Jurkat, Clone E6-1 (cell line): ENCODE measurements at places on chromosomes 2 and 18.
A peak's percentile ranks its signal among the peaks of the same experiment; 100 is the strongest.

GRCh38 chr2:88885275-88885674 is 193.8 kb downstream of the RPIA start:
- DNase-seq: no peak

- peak; percentile 51 for DNase-seq
Observed at GRCh38 chr2:216516730-216517350, 18.2 kb downstream of the RPL37A start.

DNA sequence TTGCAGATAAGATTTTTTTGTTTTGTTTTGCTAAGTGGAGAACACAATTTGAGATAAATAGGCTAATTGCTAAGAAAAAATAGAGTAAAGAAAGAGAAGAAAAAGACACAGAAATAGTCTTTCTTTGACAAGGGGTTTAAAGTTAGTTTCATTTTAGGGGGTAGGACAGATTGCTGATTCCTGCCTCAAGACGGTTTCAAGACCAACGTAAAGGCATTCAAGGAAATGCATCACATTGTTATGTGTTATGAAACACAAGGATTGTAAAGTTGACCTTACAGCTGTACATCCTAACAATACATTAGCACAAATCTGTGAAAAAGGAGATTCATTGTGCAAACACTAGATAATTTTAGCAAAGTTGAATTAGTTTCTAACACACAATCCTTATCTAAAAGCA is 22.7 kb upstream of the ETAA1 start:
- no peak for DNase-seq

DNA sequence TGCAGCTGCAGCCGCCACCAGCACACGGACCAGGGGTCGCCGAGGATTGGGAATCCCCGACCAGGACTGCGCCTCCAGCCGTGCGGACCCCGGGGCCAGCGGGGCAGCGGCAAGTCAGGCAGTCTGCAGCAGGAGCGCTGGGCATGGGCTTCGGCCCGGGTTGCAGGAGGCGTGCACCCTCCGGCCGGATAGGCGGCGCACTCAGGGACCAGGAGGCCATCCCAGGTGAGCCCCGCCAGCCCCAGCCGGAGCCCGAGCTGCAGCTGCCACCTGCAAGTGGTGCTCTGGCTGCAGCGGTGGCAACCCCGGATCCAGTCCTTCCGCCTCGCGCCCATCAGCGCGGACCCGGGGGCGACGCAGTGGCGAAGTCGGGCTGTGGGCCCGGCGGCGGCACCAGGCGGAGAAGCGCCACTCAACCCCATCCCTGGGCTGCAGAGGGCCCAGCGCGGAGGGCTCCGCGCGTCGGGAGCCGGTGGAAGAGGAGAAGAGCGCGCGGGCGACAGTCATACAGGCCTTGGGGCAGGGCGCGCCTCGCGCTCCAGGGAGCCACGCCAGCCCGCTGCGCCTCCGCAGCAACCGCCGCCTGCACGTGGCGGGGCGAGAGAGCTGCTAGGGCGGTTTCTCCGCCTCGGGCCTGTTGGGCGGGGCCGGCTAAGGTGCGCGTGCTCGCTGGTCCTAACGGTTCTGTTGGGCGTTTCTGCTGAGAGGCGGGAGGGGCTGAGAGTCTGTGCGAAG is 73.8 kb downstream of the RPIA start:
- no peak for DNase-seq
